ENCODE measurements at places on chromosomes 6 and 20. TPM values are rescaled to one million over a fixed set of nuclear protein-coding genes. Genes with fewer than 3 reads are reported as not detected.

- DNase-seq, result no peak
Measured at GRCh38 chr6:132814716-132815570, 574 bp downstream of the RPS12 start.

GRCh38 chr6:42555477-42556457 lies 8.1 kb upstream of the UBR2 start:
- no peak for DNase-seq

- no peak for DNase-seq
Measured at GRCh38 chr6:92363111-92363510, 1056.2 kb downstream of the EPHA7 start.

GSTA1 gene
- total RNA-seq, result not detected

MEP1A gene
- not detected for total RNA-seq

MEI4 gene
- 0.04 TPM for total RNA-seq

CABLES2 gene
- total RNA-seq, result 5.3 TPM

KCNG1 gene
- 1.0 TPM for total RNA-seq

Data from activated naive CD8-positive, alpha-beta T cell treated with anti-CD3 and anti-CD28 coated beads for 36 hours (primary cell).